ENCODE measurements at places on chromosomes 2 and 18. TPM values are rescaled to one million over a fixed set of nuclear protein-coding genes. Genes with fewer than 3 reads are reported as not detected.

Gene RPRM
- total RNA-seq: 4.7 TPM

Gene ACMSD
- not detected for total RNA-seq

Gene STEAP3
- 5.1 TPM for total RNA-seq

DNA sequence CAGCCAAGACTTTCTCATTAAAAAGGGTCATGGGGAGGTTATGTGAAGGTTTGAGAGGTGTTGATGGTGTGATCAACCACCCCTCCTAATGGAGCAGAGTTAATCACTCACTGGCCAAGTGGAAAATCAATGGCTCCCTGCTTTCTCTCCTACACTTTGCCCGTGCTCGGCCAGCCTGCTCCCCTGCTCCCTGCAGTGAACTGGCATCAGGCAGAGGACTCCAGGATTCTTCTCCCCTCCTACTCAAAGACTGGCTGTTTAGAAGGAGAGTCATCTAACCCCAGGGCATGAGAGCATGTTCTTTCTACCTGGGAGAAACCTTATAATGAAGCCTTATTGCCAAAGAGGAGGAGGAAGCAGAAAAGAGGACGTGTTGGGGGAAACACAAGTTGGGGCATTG is 74.9 kb downstream of the SGPP2 start:
- H3K36me3 ChIP-seq: no peaks in the 10 kb centered on the region
- no peak for DNase-seq
- H3K4me3 ChIP-seq: no peak overlapping the region
- no peak overlapping the region for H3K27ac ChIP-seq
- no peaks in the 10 kb centered on the region for H3K27me3 ChIP-seq
- no peaks in the 10 kb centered on the region for H3K4me1 ChIP-seq

Data from testis (tissue), 5 donors.